ENCODE measurements at places on chromosomes 12 and 14.

DNA sequence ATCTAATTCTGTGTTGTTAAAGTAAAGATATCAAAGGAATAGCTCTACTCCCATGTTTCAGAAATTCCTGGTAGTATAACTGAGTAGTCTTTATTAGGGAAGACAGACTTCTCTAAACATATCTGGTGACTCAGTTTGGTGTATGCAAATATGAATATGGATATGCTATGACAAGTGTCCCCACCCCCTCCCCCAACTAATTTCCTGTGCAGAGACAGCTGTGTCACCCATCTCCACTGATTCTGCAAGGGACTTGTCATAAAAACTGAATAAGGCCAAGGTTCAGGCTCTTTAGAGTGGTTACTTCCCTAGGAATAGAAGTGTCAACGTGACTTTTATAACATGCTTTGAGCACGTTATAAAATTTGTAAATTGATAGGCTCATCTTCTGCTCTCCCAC, 429.1 kb downstream of the DAD1 start:
- no peak for DNase-seq

DNA sequence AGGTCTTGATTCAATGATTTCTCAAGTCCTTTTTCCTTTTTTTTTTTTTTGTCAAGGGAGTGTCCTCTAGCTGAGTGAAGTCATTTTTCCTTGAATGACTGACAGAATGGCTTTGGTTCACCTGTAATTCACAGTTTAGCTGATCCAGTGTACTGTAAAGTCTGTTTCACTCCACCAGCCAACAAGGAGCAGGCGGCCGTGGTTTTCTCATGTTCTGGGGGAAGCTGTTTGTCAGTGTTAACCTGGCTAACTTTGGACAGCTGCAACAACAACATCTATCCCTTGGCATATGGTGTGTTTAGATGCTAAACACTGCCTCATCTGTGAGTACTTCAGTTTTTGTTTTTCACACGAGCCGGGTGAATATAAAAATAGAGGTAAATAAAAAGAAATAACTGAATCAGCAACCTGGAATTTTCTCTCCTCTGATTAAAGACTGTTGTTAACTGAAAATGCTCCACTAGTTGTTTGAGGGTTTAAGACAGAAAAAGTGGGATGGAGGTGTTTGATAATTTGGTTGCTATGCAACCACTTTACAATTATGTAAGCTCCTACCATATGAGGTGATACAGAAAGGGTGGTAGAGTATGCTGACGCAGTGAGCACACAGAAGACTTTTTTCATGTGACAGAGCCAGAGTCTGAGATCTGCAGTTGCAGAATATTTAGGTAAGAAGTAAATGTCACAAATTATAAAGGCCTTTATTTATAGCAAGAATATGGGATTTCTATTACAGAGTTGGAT, 50.3 kb upstream of the SLC2A13 start:
- DNase-seq = no peak

DNA sequence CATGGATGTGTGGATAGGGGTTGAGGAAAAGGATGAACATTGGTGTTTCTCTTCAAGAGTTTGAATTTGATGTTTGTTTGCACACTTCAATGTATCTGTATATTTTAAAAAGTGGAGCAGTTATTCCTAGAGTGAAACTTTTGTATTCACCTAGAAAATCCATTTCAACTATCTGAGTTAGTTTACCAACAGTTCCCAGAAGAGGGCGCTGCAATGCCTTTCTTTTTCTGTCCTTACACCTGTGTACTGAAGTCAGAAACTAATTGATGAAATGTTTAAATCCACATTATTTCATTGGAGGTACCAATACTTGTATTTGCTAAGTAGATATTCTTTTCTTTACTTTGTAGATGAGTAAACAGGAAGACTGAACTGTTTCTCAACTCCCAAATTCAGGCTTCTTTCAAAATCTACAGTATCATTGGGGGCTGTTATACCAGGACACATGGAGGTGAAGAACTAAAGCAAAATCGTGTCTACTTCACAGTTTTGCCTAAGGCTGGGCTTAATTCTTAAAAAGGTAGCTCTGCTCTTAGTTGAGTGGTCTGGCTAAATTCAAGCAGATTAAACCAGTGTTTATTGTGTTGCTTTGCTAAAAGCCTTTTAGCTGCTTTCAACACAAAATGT, 26.6 kb upstream of the KLRB1 start:
- DNase-seq = peak; percentile 89

DNA sequence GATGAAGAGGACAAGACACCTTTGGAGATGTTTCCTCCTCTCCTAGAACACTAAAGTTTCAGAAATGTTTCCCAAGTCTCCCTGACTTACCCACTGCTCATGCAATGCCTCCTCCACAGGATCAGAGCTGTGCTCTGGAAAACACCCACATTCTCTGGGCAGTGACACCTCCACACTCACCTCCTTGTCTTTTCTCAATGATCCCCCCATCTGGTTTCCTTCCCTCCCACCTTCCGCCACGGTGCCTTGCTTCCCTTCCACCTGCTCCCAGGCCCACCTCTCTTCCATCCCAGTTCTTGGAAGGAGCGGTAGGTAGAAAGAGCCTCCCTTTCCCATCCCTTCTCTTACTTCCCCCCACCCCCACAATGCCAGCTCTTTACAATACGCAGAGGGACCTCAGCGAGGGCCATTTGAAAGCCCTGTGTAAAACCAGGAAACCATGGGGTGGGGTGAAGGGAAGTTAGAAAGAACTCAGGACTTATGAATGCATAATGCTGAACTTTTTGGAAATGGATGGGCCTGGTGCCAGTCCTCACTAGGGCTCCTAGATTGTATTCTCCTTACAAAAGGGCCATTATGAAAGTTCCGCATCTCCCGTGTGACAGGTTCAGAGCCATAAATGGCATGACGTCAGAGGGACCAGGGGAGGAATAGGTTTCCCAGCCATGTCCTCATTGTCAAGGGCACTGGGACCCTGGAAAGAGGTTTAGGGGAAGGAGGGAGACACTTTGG, 12.8 kb downstream of the FBLN5 start:
- no peak for DNase-seq

DNA sequence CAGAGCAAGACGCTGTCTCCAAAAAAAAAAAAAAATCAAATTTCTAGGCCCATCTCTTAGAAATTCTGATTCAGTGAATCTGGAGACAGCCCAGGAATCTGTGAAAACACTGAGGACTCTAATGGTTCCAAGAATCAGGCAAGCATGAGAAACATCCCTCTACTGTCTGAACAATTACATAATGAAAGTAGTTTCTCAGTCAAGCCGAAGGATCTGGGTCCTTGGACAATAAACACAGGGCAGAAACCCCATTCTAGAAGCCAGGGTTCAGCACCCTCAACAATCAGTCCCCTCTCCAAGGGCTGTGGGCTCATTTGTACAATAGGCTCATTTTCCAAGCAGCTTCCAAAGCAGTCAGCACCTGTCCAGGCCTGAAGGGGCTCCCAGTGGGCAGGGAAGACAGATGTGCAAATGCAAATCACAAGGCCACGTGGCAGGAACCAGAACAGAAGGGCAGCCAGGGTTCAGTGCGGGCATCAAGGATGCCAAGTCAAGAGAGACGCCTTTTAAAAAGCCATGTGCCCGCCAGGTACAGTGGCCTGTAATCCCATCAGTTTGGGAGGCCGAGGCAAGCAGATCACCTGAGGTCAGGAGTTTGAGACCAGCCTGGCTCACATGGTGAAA, 96.1 kb downstream of the KSR2 start:
- no peak for DNase-seq

DNA sequence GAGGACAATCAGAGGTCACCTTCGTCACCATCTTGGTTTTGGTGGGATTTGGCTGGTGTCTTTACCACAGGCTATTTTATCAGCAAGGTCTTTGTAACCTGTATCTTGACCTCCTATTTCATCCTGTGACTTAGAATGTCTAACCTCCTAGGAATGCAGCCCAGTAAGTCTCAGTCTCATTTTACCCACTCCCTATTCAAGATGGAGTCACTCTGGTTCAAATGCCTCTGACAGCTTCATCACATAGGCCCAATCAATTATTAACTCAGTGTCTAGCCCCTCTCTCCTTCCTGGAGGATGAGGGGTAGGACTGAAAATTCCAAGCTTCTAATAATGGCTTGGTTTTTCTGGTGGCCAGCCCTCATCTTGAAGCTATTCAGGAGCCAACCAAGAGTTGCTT, 111.4 kb upstream of the NAP1L1 start:
- no peak for DNase-seq

DNA sequence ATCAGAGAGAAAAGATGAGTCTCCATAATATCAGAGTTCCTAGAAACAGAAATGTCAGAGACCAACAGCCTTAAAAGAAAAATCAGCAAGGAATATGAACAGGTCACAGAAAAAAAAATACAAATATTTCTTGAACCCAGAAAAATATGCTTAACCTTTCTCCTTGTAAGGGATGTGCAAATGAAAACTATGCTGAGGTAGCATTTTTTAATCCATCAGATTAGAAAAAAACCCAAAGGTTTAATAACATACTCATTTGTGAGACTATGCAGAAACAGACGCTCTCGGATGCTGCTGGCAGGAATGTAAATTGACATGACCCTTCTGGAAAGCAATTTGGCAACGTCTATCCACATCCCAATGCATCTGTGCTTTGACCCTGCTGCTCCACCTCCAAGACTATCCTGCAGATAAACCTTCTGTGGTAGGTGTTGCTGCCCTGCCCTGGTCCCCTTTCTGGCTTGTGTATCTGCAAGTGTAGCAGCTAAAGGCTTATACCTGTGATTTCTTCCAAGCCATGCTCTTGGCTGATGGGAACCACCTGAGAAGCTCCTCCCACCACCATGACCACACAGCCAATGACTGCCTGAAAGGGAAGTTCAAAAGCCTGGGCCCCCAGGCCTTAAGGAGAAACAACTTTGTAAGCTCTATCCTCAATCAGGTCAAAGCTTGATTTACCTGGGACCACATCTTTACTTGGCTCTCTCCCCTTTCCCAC, 49.4 kb downstream of the LTBP2 start:
- no peak for DNase-seq
